GF-D8 (cell line): ENCODE measurements at places on chromosomes 13 and 19.
A peak's percentile ranks its signal among the peaks of the same experiment; 100 is the strongest.

DNA sequence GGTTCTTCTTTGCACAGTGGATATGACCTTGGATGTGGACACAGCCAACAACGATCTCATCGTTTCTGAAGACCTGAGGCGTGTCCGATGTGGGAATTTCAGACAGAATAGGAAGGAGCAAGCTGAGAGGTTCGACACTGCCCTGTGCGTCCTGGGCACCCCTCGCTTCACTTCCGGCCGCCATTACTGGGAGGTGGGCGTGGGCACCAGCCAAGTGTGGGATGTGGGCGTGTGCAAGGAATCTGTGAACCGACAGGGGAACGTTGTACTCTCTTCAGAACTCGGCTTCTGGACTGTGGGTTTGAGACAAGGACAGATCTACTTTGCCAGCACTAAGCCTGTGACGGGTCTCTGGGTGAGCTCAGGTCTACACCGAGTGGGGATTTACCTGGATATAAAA, 9.4 kb downstream of the RFPL4AL1 start:
- DNase-seq, result no peak

DNA sequence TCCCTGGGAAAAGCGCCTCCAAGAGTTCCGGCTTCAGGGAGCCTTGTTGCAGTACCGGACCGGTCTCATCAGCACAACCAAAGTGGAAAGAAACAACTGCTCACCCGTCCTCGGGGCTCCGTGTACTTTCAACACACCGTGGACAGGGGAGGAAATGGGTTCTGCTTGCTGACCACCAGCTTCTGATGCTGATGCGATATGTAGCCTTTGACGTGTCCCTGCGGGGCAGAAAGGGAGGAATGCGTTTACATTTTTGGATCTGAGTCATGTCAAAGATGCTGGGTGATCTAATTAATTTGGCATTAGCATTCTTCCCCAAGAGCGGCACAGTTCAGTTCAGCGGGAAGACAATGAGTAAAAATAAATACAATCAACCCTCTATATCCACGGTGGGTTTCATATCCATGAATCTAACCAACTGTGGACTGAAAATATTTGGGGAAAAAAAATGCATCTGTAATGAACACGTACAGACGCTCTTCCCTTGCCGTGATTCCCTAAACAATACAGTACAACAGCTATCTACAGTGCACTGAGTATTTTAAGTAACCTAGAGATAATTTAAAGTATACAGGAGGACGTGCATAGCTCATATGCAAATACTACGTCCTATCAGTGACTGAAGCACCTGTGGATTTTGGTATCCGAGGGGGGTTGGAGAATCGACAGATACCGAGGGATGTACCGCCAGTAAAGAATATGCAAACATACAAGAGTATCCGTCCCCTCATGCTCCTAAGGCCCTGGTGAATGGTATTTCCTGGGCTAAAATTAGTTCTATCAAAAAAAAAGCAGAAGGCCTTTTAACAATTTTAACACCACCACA, 19.8 kb downstream of the PROZ start:
- no peak for DNase-seq

DNA sequence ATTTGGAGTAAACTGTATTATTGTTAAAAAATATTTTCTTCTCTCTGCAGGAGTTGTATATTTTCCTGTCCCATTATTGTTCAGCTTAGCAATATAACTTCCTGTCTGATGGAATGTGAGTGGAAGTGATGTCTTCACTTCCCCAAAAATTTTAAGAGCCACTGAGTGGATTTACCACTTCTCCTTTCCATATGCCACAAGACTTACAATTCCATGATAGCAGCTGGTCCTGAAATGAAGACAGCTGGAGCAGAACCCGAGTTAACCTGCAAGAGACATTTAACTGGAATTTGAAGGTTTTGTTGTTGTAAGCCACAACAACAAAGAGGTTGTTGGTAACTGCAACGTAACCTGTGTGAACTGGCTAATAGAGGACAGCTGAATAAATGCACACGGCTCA, 23.4 kb upstream of the TBC1D4 start:
- DNase-seq, result peak; percentile 99

- peak; percentile 68 for DNase-seq
Measured at GRCh38 chr19:15532779-15533521, 24.6 kb downstream of the CYP4F22 start.

DNA sequence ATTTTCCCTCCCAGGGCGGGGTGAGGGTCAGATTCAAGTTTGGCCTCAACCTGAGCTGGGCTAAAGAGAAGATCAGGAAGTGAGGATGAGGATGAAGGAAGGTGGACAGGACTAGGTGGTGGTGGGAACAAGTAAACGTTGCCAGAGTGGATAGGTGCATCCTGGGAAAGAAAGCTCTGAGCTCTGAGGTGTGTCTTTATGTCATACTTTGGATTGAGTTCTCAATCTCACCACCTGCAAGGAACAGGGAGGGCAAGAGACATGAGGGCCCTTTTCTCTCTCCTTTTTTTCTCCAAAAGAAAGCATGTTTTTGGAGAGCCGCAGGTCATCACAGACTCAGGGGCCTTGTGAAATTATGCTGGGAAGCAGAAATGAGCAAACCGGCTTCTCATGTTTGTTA, 38.2 kb upstream of the IGFL1 start:
- DNase-seq, result no peak
